ENCODE measurements at places on chromosomes 4 and X.

GRCh38 chr4:171266671-171267070 is 546.5 kb upstream of the GALNTL6 start:
- no peak for DNase-seq

- DNase-seq, result no peak
Measured at GRCh38 chr4:147733716-147734344, 1.9 kb downstream of the ARHGAP10 start.

DNA sequence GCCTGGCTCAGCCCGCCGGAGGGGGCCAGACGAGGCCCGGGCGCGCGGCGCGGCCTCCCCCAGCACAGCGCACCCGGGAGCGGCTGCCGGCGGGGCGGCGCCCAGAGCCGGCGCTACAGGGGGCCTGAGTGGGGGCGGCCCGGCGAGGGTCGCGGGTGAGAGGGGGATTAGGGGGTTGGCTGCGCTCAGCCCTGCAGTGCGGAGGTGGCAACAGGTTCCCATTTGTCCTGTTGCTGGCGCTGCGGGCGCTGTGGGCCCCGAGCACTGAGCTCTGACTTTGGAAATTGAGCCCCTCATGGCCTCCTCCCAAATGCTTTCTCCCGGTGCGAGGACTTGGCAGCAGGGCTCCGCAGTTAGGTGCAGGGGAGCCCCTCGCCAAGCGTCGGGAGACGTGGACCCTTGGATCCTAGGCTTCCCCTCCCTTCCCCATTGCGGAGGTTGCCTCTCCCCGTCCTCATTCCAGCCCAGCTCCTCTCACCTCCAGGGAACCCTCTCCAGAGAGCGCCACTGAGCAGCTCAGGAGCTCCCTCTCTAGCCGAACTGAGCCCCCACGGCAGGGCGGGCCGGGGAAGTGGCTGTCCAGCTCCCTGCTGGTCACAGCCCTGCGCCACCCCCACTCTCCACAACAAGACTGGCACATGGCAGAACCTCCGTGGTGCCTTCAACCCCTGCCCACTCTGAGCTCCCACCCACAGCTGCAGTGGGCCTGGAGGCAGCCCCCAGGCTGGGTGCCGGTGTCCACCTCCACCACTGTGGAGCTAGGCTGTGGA is 2.5 kb upstream of the DUSP9 start:
- no peak for DNase-seq

DNA sequence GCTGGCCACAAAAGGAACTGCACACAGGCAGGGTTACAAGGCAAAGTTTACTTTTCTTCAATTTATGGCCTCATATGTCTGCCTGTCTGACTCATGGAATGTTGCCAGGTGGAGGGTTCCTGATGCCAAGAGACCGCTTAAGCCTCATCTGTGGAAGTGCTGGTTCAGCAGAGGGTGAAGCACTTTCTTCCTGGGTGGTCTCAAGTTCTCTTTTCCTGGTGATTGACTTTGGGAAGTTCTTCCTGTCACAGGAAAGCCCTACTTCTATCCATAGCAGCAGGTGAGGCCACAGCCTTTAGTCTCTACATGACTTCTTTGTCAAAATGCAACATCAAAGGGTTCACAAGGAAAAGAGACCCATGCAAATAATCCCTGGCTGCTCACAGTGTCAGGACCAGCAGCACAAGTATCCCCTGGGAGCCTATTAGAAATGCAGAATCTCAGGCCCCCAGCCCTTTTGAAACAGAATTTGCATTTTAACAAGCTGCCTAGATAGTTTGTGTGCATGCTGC is 81.4 kb upstream of the IGFBP7 start:
- DNase-seq, result no peak

DNA sequence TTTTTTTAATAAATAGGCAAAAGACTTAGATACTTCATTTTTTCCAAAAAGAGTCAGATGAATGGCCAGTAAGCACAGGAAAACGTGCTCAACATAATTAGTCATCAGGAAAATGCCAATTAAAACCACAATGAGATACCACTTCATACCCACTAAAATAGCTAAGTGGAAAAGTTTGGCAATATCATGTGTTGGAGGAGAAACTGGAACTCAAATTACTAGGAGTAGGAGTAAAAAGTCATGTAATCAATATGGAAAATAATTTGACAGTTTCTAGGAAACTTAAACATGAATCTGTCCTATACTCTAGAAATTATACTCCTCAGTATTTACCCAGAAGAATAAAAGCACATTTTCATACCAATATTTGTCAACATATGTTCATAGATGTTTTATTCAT is 449.8 kb downstream of the INPP4B start:
- DNase-seq, result no peak
